ENCODE measurements at places on chromosomes 4 and X.

GRCh38 chr4:119872371-119873016 is 194.2 kb downstream of the MAD2L1 start:
- DNase-seq: no peak

- no peak for DNase-seq
These were observed 9.2 kb downstream of the HOPX start for GRCh38 chr4:56671860-56672259.

GRCh38 chr4:88457307-88458103 is 586 bp downstream of the HERC5 start:
- DNase-seq: peak; percentile 27

DNA sequence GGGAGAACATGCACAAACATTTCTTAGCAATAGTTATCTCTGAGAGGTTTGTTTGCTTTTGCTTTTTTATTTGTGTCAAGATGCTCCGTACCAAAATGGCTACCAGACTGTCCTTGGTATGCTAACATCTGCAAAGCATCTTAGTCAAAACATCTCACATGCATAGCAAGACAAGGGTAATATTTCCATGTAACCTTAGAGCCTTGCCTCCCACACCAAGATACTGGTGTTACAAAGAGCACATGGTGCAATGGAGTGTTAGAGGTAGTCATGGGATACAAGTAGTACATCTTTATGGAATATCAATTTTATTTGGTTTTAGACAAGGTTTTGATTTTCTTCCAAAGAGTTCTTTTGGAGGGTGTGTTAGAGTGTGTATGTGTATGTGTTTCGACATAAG is 109.7 kb downstream of the NR3C2 start:
- no peak for DNase-seq

- DNase-seq: no peak
These were observed 90.0 kb upstream of the EXOC1L start for GRCh38 chr4:55729351-55730279.

DNA sequence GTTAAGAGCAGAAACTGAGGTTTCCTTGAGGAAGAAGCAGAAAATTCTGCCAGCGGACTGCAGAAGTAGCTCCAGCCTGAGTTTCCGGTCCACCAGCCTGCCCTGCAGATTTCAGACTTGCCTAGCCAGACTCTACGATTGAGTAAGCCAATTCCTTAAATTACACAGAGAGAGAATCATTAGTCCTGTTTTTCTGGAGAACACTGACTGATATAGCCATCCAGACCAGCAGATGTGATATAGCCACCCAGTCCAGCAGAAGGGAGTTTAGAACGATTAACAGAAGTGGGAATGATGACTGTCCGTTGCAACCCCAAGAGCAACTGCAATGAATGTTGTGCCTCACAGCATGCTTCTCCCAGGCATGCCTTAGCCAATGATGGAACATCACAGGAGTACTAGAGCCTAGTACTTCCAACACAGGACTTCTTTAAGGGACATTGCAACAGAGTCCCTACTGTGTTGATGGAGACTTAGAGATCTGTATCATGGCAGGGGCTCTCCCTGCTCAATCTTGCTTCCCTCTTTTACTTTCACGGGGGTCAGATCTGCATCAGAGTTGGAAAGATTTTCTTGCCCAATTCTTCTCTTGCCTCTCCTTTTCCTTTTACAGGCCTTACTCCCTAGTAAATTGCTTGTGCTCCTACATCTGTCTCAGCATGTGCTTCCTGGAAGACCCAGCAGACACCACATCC is 264.6 kb upstream of the CLNK start:
- no peak for DNase-seq

- no peak for DNase-seq
These were observed 67.9 kb upstream of the AADAT start for GRCh38 chr4:170157670-170158069.

- no peak for DNase-seq
These were observed 421.7 kb upstream of the HTR2C start for GRCh38 chrX:114162068-114162735.

DNA sequence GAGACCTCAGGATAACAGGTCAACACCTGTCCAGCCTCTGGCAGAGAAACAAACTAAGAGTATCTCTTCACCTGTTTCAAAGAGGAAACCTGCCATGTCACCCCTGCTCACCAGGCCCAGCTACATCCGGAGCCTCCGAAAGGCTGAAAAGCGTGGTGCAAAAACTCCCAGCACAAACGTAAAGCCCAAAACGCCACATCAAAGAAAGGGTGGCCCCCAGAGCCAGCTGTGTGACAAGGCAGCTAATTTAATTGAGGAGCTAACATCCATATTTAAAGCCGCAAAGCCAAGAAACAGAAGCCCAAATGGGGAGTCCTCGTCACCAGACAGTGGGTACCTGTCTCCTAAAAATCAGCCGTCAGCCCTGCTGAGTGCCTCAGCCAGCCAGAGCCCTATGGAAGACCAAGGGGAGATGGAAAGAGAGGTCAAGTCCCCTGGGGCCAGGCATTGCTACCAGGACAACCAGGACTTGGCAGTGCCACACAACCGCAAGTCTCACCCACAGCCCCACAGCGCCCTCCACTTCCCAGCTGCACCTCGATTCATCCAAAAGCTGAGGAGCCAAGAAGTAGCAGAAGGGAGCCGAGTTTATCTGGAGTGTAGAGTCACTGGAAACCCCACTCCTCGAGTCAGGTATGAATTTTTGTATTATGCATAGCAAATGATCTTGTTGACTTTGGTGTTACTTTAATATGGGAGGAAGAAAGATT is 15.1 kb downstream of the PALLD start:
- peak; percentile 18 for DNase-seq

DNA sequence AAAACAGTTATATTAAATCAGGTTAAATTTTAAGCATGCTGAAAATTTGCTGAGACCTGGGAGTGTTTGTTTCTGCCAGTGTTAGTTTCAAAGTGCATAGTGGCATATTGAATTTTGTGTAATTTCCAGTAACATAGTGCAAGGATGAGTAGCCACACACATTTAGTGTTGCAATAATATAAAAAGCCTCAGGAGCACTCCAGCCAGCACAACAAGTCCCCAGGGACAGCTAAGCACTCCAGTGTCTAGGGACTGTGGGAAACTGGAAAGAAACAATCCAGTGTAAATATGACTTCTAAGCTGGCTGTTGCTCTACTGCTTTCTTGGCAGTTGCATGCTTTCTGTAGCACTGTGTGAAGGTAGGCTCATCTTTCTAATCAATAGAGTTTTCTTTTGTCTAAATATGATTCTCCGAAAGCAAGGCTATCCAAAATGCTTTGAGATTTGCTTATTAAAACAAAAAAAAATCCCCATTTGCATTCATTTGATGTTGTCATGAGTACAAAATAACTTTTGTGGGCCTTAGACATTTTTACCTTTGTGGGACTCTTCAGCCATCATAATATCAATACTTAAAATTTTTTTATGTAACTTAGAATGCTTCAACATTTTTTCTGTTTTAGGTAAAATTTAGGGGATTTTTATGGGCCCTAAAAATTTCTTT is 24.2 kb upstream of the CXCL2 start:
- no peak for DNase-seq

- DNase-seq: no peak
These were observed 248.9 kb upstream of the FTHL17 start for GRCh38 chrX:31320740-31321139.

- DNase-seq: no peak
These were observed 51.7 kb downstream of the TBCK start for GRCh38 chr4:106264331-106264728.
